ENCODE measurements at places on chromosomes 3 and 15. TPM values are rescaled to one million over a fixed set of nuclear protein-coding genes. Genes with fewer than 3 reads are reported as not detected.

ZNF774 gene
- 0.50 TPM for total RNA-seq

CSTA gene
- total RNA-seq: 0.31 TPM

IL17RC gene
- 0.20 TPM for total RNA-seq

TBC1D5 gene
- 40.0 TPM for total RNA-seq

RLBP1 gene
- total RNA-seq: not detected

KLHL6 gene
- total RNA-seq: 31.3 TPM

PFKFB4 gene
- 1.8 TPM for total RNA-seq

IMPG2 gene
- total RNA-seq: 0.20 TPM

ANKRD34C gene
- not detected for total RNA-seq

MKRN3 gene
- 0.98 TPM for total RNA-seq

CHRFAM7A gene
- total RNA-seq: not detected

HES1 gene
- total RNA-seq: not detected

XCR1 gene
- total RNA-seq: not detected

HRH1 gene
- 0.42 TPM for total RNA-seq

FBLN2 gene
- total RNA-seq: 0.18 TPM

SCN11A gene
- 0.09 TPM for total RNA-seq

ZNF620 gene
- 7.6 TPM for total RNA-seq

PGBD4 gene
- total RNA-seq: 3.2 TPM

RTP1 gene
- total RNA-seq: not detected

PLOD2 gene
- 0.18 TPM for total RNA-seq

GHSR gene
- not detected for total RNA-seq

CPNE4 gene
- not detected for total RNA-seq

Data from CD8-positive, alpha-beta memory T cell (primary cell).